ENCODE measurements at places on chromosomes 5 and 9.
A peak's percentile ranks its signal among the peaks of the same experiment; 100 is the strongest.

- no peak for DNase-seq
Observed at GRCh38 chr5:101955891-101956290, 340.2 kb downstream of the SLCO4C1 start.

DNA sequence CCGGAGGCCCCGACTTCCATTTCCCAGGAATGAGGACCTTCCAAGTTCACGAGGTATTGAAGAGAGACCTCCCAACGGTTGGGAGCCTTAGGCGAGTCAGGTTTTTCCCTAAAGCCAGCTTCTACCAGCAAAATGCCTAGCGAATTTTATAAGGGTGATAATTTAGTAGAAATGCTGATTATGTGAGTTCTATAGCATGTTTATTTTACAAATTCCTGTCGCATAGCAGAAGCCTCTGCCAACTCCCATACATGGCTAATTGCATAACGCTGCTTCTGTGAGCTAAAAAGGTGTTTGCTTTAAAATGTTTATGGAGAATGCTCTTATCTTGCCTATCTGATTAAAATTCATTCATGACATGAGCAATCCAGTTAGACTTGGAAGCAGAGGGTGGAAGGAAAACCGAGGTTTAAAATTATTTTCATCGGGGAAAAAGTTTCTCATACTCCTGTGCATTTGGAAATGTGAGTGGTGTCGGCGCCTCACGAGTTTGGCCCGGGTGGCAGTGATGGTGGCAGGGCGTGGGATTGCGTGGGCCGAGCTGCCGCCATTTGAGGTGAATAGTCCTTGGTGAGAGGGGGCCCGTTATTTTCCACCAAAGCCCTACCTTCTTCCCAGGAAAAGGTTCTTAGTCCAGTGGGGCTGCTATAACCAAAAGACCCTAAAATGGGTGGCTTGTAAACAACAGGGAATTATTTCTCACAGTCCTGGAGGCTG lies 104.4 kb upstream of the FCN2 start:
- DNase-seq, result no peak

- no peak for DNase-seq
Observed at GRCh38 chr9:93902051-93902779, 52.9 kb downstream of the BARX1 start.

- DNase-seq, result peak; percentile 4
Observed at GRCh38 chr5:143311428-143311827, 92.1 kb downstream of the NR3C1 start.

- no peak for DNase-seq
Observed at GRCh38 chr5:132525299-132525724, 18.0 kb downstream of the IL5 start.

- DNase-seq, result peak; percentile 29
Observed at GRCh38 chr5:11384441-11385250, 519.6 kb downstream of the CTNND2 start.

DNA sequence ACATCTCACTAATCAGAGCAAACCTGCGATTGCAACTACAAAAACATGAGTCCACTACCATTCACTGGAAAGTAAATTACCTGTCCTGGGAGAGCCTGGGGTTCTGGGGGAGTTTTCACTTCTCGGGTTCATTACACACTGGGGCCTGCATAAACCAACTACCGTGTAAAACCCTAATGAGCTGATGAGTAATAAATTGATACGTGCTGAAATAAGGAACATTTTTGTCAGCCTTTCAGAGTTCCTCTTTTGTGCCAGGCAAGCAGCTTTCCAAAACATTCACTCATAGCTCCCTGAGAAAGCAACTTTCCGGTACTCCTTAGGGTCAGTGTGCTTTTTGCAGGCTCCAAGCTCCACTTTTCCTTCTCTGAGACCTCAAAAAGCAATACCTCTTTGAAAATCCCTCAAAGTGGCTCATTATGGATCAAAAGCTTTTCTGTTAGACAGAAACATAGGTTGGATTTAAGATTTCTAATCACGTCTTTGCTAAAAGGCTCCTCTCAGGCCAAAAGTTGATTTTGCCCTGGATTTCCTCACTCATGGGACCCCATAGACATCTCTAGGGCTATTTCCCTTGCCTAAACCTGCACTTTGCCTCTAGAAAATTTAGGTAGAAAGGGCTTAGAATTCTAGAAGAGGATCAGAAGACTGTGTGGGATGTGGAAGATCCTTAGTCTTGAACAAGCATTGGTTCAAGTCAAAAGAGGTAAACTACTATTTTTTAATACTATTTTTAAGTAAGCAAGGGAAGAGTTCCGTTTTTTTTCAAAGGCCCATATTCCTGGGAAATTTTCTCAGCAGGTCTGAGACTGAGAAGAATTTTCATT lies 74.8 kb downstream of the ST8SIA4 start:
- DNase-seq, result no peak

DNA sequence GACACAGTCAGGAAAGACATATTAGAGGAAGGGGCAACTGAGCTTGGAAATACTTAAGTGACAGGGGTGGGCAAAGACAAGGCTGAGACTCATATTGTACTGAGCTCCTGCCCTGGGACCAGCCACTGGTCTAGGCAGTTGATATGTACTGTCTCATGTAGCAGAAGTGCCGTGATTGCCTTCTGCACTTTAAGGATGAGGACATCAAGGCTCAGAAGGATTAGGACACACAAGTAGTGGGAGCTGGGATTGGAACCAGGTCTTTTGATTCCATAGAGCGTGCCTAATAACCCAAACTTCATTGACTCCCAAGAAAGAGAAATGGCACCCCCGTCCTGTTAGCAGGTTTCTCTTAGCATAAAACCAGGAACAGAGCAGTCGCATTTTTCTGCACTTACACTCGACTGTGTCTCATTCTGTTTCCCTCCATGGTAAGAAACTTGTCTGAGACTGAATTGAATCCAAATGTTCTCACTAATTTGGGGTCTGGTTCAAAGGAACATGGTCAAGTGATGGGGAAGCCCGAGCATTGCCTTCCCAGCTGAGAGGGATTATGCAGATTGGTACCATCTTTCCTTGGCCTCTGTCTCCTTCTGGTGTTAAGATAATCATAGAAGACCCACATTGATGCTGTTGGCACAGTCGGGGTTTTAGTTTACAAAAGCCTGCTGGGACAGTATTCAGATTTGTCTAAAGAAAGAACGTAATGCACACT lies 70.4 kb downstream of the ANGPTL2 start:
- DNase-seq, result no peak

- no peak for DNase-seq
Observed at GRCh38 chr5:158569534-158569933, 530.2 kb downstream of the EBF1 start.

- no peak for DNase-seq
Observed at GRCh38 chr9:36842560-36843530, 191.2 kb downstream of the PAX5 start.

DNA sequence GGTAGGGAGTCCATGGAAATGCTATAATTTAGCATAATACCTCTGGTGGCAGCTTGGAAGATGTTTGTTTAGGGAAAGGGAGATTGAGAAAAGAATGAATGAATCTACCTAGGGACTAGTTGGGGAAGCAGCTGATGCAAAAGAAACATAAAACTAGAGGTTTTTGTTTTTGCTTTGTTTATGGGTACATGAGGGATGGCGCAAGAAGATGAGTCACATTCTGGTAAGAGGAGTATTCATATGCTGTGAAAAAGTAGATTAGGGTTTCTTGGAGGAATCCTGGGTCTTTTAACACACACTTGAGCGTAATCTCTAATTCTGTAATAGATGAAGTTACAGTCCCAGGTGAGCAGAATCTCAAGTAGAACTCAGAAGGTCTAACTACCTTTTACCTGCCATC lies 17.1 kb downstream of the C9orf43 start:
- DNase-seq, result no peak

DNA sequence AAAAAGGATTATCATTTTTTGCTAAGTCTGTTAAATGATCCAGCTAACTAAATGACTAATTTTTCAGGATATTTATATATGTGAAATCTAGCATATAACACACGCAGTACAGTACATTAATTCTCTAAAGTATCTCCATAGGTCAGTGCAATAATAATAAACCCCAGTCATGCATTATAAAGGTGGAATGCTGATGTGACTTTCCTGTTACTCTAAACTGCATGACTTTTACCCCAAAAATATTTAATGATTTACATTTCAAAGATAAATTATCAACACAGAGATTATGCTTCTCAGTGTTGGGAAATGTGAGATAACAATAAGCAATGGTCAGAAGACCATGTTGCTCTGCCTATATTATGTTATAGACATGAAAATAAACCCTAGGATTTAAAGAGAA lies 34.1 kb upstream of the PAM start:
- DNase-seq, result no peak

DNA sequence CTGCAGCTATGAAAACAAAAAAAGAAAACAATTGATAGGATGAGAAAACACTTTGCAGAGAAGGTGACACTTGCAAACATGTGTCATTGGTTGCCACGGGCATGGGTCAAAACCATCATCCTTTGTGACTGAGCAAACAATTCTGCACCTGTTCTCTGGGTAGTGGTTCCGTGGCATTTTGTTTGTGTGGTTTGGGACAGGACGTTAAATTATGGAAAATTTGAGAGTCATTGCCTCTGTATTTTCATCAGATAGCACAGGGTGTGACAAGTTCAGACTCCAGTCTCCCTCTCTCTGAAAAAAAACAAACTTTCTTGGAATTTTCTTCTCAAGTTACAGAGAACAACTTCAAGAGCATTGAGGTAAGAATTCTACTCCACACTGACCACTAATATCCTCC lies 113.4 kb upstream of the HMHB1 start:
- DNase-seq, result no peak

GRCh38 chr5:172076761-172077244 lies 70.4 kb upstream of the FBXW11 start:
- DNase-seq, result no peak

DNA sequence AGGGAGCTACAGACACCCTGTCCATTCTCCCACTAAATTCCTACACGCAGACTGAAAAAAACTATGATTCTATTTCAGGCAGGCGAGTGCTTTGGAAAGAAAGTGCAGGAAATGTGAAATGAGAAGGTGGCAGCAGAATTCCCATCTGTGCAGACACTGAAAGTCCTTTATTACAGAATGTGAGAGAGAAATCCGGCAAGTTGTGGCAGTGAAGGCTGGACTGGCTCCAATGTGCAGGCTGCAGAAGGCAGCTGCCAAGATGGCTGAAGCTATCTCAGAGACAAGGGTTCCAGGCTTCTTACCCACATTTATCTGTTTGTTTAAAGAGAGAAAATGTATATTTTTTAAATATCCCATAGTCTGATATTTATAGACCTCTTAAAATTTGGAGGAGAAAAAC lies 161.8 kb upstream of the VLDLR start:
- DNase-seq, result no peak

- DNase-seq, result no peak
Observed at GRCh38 chr5:149177911-149178565, 36.7 kb downstream of the ABLIM3 start.

DNA sequence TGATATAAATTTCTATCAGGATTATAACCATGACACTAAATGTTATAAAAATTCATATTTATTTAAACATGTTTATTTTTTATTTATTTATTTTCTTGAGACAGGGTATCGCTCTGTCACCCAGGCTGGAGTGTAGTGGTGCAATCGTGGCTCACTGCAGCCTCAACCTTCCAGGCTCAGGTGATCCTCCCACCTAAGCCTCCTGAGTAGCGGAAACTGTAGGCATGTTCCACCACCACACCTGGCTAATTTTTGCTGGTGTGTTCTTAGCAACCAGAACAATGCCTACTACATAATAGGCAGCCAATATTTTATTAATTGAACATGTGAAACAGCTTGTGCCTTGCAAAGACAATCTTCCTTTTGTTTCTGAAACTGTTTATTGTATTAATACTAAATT lies 6.5 kb upstream of the PTBP3 start:
- DNase-seq, result no peak

- no peak for DNase-seq
Observed at GRCh38 chr5:14534773-14535172, 46.8 kb upstream of the OTULINL start.

- DNase-seq, result no peak
Observed at GRCh38 chr5:67187006-67187715, 9.4 kb downstream of the CD180 start.

DNA sequence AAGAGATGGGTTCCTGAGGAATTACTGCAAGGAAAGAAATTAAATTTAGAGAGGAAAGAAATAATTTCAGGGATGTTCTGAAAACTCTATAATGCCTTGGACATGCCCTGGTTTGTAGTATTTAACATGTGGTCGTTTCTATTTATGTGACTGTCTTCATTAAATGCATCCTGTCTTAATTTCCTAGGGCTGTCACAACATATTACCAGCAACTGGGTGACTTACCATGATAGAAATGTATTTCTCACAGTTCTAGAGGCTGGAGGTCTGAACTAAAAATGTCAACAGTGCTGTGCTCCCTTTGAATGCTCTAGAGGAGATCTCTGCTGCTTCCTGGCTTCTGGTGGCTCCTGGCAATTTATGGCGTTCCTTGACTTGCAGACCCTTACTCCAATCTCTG lies 287.7 kb downstream of the FBXL7 start:
- no peak for DNase-seq

DNA sequence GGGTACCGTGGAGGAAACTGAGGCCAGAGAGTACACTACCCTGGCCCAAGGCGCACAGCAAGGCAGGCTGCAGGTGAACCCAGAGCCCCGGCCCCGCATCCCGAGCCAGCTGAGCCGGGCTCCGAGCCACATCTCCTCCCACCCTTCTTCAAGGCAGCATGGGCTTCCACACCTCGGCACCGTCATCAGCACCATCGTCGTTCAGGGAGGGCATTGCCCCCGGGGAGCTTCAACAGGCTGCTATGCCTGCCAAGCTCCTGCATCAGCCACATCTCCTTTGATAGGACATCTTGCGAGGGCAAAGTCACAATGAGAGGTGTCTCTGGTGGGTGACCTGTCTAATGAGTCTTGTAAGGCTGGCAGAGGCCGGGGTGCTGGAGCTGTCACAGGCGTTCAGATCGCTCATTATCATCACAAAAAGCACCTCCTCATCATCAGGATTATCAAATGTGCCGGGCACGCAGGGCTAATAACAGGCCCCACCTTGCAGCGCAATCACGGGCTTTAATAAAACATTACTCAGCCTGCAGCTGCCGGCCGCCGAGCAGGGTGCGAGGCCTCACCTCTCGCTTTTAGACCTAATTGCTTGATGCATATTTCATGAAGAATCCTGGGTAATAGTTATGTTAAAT lies 20.0 kb upstream of the SLC25A51 start:
- DNase-seq, result no peak

DNA sequence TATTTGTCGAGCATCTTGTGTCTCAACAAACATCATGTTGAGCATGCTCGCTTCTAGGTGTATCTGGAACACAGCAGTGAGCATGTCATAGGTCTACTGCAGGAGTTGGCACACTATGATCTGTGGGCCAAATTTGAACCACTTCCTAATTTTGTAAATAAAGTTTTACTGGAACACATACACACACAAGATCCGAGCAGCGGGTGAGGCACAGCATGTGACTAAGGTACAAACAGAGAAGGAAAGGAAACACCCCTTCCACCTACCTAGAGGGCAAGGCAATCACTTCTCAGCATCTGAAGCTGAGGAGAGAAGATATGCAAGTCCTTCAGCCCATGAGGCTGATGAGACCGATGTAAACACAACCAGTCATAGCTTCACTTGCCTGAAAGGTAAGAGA lies 200.4 kb downstream of the MED10 start:
- no peak for DNase-seq

GRCh38 chr9:80143899-80144298 lies 572.1 kb downstream of the TLE4 start:
- DNase-seq, result no peak
